Fibroblast of skin of abdomen (primary cell): ENCODE measurements at places on chromosomes 3 and 15.

DNA sequence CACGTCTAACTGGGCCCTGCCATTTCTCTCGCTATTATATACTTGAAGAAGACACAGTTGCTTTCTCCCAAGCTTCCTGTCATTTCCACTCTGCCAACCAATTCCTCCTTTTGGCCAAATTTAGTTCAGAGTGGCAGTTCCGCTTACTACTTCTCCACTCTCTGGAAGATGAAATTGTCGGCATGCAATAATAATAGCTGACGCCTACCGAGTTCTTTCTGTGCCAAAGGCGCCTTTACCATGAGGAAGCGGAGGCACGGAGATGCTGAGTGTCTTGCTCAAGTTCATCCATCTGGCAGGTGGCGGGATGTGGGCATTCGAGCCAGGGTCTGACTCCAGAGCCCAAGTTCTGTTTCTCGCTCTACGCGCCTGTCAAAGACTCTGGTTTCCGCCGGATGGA lies 14.6 kb upstream of the NRROS start:
- DNase-seq, result no peak

DNA sequence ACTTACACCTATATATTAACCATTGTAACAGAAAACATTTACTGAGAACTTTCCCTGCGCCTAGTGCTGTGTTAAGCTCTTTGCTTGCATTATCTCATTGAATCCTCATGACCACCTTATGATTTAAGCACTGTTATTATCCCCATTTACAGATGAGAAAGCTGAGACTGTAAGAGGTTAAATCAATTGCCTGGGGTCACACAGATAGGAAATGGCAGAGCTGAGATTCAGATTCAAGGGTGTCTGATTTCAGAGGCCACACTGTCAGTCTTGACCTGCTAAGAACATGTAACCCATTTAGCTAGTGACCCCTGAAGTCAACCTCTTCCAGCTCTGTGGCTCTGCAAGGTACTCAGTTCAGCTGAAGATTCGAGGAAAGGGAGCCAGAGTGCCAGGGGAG lies 143.9 kb downstream of the TLE3 start:
- DNase-seq, result no peak

DNA sequence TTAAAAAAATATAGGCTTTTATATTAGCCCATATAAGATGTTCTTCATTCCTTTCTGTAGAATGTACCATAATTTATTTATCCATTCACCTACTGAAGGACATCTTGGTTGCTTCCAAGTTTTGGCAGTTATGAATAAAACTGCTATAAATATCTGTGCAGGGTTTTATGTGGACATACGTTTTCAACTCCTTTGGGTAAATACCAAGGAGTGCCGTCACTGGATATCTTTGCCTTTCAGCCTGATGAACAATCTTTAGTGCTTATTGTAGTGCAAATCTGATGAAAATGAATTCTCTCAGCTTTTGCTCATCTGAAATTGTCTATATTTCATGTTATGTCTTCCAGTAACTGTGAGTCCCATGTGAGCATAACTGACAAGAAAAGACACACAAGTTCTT lies 26.6 kb upstream of the BLM start:
- peak; percentile 43 for DNase-seq

DNA sequence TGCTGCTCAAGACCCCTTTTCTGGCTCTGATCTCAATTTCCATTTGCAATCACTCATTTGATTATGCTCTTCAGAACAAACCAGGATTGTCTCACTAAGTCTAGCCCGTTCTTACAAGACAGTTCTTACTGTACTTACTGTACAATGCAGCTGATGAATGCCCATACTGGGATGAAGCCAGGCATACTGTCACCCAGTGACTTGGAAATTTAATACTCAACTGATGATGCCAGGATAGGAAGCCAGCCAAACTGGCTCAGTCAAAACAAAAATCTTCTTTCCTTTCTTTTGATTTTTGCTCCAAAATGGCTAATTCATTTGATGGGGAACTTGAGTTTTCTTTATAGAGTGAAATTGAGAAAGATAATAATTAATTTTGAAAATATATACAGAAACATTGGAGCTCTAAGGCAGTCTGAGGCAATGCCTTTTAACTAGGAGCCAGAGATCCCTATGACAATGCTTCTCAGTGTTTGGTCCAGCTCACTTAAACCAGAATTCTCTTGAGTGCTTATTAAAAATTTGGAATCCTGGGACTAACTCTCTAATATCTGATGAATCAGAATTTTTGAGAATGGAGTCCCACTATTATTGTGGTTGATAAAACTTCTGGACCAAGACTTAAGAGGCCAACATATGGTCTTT lies 265.6 kb upstream of the THBS1 start:
- no peak for DNase-seq
